Choroid plexus epithelial cell (primary cell): ENCODE measurements at places on chromosomes 6 and 20.

GRCh38 chr6:26304797-26305640 lies 60.0 kb upstream of the BTN3A2 start:
- peak; percentile 95 for DNase-seq

- DNase-seq = no peak
Measured at GRCh38 chr6:157488716-157489118, 107.7 kb downstream of the ZDHHC14 start.

- DNase-seq = no peak
Measured at GRCh38 chr20:45307076-45307640, 518 bp downstream of the RBPJL start.

DNA sequence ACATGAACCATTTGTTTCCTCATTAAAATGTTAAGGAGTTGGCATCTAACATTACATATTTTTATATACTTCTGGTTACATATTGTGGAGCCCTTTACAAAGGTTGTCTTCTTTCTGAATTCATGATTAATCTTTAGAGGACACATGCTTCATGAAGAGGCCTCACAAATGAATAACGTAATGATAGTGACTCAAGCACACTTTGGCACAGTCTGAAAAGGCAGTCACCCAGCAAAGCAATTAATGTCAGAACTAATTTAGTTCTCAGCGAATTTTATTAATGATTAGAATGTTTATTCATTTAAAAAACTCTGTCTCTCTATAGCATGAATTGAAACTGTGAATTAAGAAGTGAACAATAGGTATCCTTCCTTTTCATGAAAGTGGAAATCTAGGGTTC lies 854.2 kb downstream of the PHF3 start:
- DNase-seq = no peak

- DNase-seq = no peak
Measured at GRCh38 chr6:169965657-169966311, 214.4 kb downstream of the ERMARD start.
